ENCODE measurements at places on chromosomes 5 and 9.

- no peak for DNase-seq
Observed at GRCh38 chr5:67900514-67900913, 315.0 kb upstream of the PIK3R1 start.

DNA sequence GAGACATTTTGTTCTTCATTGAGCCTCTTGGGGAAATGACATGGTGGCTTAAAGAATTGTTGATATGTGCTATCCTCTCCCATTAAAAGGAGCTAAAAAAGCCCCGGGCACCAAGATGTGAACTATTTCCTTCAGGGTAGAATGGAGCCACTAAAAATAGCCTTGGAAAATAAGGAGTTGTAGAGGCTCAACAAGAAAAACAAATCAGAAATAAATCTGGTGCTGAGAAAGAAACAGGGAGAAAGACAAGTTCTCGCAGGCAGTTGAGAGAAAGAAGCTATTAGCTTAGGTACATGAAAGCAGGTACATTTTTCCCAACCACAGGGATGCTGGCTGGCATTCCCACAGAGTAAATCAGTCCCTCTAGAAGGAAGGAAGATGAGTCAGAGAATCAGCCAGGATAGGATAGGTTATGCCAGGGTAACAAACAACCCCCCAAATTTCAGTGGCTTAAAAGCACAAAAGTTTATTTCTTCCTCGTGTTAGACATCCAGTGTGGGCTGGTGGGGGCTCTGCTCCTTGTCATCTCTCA lies 134.6 kb upstream of the ADRA1B start:
- DNase-seq, result no peak

DNA sequence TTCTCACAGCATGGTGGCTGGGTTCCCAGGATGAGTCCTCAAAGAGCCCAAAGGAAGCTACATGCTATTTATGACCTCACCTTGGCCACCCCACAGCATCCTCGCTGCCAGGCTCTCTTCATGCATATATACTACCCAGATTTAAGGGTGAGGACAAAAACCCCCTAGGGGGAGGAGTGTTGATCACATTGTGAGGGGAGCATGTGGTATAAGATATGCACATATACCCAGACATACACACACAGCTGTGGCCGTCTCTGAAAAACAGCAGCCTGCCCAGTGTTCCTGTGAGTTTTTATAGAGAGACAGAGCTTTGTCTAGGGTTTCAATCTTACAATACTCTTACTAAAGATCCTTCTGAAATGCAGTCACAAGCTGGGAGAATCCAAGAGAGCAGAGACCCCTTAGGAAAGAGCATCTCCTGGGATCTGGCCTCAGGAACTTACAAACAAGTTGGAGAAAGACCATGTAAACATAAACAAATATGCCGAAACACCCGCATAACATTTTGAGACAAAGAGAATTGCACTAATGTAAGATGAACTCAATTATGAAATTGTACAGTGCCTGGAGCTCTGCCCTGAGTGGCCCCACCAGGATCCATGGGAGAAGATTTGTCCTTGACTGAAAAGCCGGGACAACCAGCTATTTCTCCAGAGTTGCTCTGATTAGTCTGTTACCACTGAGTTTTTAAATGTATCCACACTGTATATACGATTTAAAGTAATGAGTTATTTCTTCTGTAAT lies 146.4 kb downstream of the GADD45G start:
- no peak for DNase-seq

DNA sequence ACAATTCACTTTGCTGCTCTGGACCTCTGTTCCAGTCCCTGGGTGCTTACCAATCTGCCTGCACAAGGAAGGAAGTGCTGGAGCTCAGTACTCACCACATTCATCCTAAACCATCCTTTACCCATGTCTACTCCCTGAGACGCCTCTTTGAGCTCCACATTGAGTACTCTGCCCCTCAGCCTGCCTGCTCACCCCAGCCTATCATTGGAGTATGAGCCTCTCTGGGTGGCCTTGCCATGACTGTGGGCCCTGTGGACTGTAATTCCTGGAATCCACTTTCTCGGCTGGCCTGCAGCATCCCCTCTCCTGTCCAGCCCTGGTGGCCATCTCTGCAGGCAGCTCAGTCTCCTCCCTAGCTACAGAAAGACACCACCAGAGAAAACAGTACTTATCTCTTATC lies 428.6 kb downstream of the SPOCK1 start:
- no peak for DNase-seq

- no peak for DNase-seq
Observed at GRCh38 chr9:121261107-121261460, 6.9 kb upstream of the GSN start.

GRCh38 chr9:125541840-125542243 lies 165.2 kb downstream of the MAPKAP1 start:
- no peak for DNase-seq
